ENCODE measurements at places on chromosomes 1 and 21.

DNA sequence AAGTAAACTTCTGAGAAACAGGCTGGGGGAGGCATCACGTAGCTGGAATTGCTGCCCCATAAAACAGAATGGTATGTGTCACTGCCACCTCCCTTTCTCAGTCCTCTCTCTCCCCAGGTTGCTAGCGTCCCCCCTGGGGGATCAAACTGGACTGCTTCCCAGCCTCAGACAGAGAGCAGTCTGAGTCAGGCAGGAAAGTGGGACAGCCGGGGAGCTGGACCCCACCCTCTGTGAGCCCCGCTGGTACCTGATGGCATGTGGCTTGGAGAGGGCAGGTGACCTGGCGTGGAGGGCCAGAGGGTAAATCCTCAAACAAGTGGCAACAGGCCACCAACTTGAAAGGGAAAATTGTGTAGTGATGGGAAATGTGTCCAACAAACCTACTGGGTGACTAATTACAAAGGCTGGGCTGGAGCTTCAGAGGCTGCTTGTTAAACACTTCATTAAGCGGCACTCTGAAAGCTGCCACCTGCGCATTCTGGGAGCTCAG is 1.0 kb upstream of the SFN start:
- DNase-seq: no peak

- DNase-seq: no peak
Observed at GRCh38 chr1:248404024-248404423, 1.2 kb downstream of the OR2T1 start.

- DNase-seq: no peak
Observed at GRCh38 chr1:183831311-183831710, 26.4 kb downstream of the RGL1 start.

- no peak for DNase-seq
Observed at GRCh38 chr1:119551218-119551617, 44.2 kb downstream of the HSD3B1 start.

DNA sequence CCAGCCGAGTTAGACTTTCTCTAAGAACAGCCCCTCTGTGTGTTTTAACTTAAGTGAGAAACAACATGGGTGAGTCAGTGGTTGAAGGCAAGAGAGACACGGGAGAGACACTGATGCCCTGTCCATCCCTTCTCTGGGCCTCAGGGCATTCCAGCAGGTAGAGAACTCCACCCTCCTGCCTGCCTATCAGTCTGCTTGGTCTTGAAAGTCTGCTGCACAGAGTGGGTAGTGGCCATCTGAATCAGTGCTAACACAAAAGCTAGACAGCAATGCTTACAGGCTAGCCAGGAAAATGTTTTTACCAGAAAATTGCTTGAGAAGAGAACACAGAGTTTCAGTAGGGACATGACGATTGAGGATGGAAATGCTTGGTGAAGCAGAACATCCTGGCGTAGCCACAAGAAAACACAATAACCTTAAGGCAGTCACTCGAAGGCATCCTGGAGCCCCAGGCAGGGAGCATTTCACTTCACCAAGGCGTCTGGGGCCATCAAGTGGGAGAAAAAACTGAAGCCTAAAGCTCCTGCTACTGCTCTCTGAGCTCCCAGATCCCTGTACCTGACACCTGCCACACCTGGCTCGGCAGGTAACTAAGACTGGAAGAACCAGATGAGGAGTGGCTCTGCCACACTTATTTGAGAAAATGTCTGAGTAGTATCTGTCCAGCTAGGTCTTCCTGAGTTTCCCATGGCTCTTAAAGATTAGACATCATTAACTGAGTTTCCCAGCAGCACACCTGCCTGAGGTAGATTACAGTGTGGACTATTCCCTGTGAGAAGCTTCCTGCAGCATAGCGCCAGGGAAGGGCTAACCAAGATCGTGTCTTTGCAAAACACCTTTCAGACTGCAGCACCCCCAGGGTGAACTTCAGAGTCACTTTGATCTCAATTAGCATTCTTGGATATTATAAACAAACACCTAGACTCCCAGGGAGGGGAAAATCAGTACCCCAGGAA is 18.1 kb upstream of the LBR start:
- DNase-seq: no peak
